Tibial artery (tissue), 4 donors: ENCODE measurements at places on chromosomes 5 and 9.
A peak's percentile ranks its signal among the peaks of the same experiment; 100 is the strongest.

DNA sequence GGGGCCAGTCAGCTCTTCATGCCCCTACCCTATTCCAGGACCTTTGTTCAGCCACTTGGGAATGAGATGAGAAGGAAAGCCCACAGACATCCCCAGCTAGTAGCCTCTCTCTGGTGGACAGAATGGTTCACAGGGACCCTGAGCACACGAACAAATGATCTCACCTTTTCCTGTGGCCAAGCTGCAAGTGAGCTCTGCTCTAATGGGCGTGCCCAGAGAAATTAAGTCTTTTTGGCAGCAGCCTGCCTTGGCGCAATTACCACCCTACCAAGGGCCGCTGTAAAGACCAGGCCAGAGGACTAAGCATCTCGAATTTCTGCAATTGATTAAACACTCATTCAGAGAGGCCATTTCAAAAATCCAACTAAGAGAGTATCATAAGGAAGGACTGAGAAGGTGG is 56.0 kb downstream of the WHRN start:
- no peak for DNase-seq
- no peak overlapping the region for H3K27ac ChIP-seq
- no peaks in the 10 kb centered on the region for H3K4me1 ChIP-seq
- no peaks in the 10 kb centered on the region for H3K36me3 ChIP-seq
- no peaks in the 10 kb centered on the region for H3K27me3 ChIP-seq

- H3K4me3 ChIP-seq, result no peak overlapping the region
- H3K4me1 ChIP-seq, result peaks cover 8% of the 10 kb centered on the region
- no peak overlapping the region for H3K27ac ChIP-seq
- no peak for DNase-seq
- no peaks in the 10 kb centered on the region for H3K27me3 ChIP-seq
Measured at GRCh38 chr5:89299998-89300397, 417.0 kb upstream of the MEF2C start.

- peaks cover 36% of the 10 kb centered on the region for H3K4me1 ChIP-seq
- peak overlapping the region; percentile 73 for H3K27ac ChIP-seq
- peak; percentile 66 for DNase-seq
- peak overlapping the region; percentile 80 for H3K4me3 ChIP-seq
- H3K36me3 ChIP-seq, result no peaks in the 10 kb centered on the region
Measured at GRCh38 chr9:130445268-130445983, 665 bp downstream of the ASS1 start.

- no peaks in the 10 kb centered on the region for H3K4me1 ChIP-seq
- DNase-seq, result no peak
- no peaks in the 10 kb centered on the region for H3K27me3 ChIP-seq
Measured at GRCh38 chr9:109086221-109086620, 33.5 kb downstream of the TMEM245 start.

DNA sequence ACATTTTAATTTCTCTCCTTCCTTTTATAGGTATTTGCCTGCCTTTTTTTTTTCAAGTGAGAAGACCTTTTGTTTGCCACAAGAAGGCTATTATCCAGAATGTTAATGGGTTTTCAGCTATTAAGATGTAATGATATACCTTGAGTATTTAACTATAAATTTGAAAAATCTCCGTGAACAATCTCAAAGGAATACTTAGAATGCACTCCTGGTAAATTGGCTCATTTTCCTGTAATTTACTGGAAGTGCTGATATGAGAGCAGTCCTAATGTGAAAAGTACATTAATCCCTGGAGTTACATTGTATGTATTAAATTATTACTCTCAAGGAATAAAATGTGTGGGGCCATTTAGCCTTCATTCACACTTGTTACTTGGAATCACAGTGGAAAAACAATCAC is 32.4 kb downstream of the AOPEP start:
- no peaks in the 10 kb centered on the region for H3K4me1 ChIP-seq
- H3K27ac ChIP-seq, result no peak overlapping the region
- no peak overlapping the region for H3K4me3 ChIP-seq

DNA sequence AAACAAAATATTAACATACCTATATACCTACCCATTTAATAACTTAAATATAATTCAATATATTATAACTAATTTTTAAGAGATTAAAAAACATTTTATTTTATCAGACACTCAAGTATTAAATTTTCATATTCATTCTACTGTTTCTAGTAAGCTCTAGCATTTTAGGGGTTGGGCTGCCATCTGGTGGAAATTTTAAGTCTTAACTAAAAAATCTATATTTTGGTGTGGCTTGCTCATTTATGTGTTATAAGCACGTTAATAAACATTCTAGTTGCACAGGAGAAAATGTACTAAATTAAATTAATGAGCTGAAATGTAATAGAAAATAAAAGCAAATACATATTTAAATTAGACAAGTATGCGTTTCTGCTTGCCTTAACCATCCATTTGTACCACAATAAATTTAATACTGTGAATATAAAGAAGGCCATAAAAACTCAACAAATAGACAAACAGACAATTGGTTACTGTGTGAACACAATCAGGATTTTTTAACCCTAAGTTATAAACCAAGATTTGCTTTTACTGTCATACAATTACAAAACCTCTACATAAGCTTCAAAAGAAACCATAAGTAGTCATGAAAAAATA is 1728.3 kb upstream of the CDH9 start:
- no peak overlapping the region for H3K27ac ChIP-seq
- no peak for DNase-seq
- no peaks in the 10 kb centered on the region for H3K4me1 ChIP-seq
- H3K4me3 ChIP-seq, result no peak overlapping the region
- H3K27me3 ChIP-seq, result no peaks in the 10 kb centered on the region
- no peaks in the 10 kb centered on the region for H3K36me3 ChIP-seq

GRCh38 chr9:68443624-68444023 is 87.2 kb downstream of the PGM5 start:
- no peak overlapping the region for H3K4me3 ChIP-seq
- H3K27me3 ChIP-seq, result no peaks in the 10 kb centered on the region
- H3K36me3 ChIP-seq, result no peaks in the 10 kb centered on the region
- no peak for DNase-seq

GRCh38 chr9:78235256-78235761 is 566 bp upstream of the CEP78 start:
- H3K36me3 ChIP-seq, result no peaks in the 10 kb centered on the region
- no peaks in the 10 kb centered on the region for H3K27me3 ChIP-seq
- H3K27ac ChIP-seq, result peak overlapping the region; percentile 78
- H3K4me3 ChIP-seq, result peak overlapping the region; percentile 84
- no peaks in the 10 kb centered on the region for H3K4me1 ChIP-seq
- no peak for DNase-seq

- no peaks in the 10 kb centered on the region for H3K36me3 ChIP-seq
- no peak for DNase-seq
- H3K4me3 ChIP-seq, result no peak overlapping the region
Measured at GRCh38 chr9:3674561-3674960, 148.8 kb upstream of the RFX3 start.

DNA sequence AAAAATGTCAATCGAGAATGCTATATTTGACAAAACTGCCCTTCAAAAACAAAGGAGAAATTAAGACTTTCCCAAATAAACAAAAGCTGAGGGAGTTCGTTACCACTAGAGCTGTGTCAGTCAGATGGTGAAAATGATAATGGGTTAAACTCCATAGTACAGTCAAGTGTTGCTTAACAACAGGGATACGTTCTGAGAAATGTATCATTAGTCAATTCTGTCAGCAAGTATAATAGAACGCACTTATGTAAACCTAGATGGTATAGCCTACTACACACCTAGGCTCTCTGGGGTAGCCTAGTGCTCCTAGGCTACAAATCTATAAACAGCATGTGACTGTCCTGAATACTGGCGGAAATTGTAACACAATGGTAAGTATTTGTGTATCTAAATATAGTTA is 138.7 kb downstream of the DRD1 start:
- H3K36me3 ChIP-seq, result no peaks in the 10 kb centered on the region
- DNase-seq, result no peak
- no peaks in the 10 kb centered on the region for H3K27me3 ChIP-seq

- no peak overlapping the region for H3K4me3 ChIP-seq
- no peak for DNase-seq
- H3K27ac ChIP-seq, result no peak overlapping the region
- H3K27me3 ChIP-seq, result no peaks in the 10 kb centered on the region
- H3K4me1 ChIP-seq, result no peaks in the 10 kb centered on the region
- no peaks in the 10 kb centered on the region for H3K36me3 ChIP-seq
Measured at GRCh38 chr5:164422400-164422799, 917.0 kb downstream of the MAT2B start.

DNA sequence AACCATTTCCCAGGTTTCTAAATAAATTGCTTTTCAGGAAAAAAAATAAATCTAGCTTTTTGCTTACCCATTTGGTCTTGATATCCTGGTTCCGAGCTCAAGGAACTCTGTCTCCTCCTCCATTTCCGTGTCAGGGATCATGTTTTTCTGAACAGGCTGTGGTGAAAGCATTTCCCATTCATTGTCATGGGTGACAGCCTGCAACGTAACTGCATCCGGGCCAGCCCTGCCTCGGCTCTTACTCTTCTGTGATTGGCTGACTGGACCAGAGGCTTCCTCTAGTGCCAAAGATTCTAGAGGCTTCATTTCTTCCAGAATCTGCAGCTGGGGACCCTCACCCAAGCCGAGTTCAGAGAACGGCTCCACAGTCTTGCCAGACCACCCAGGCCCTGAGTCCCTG is 61.0 kb upstream of the PCA3 start:
- no peaks in the 10 kb centered on the region for H3K27me3 ChIP-seq
- no peak for DNase-seq
- no peak overlapping the region for H3K27ac ChIP-seq
- H3K4me3 ChIP-seq, result no peak overlapping the region
- H3K4me1 ChIP-seq, result peaks cover 3% of the 10 kb centered on the region

DNA sequence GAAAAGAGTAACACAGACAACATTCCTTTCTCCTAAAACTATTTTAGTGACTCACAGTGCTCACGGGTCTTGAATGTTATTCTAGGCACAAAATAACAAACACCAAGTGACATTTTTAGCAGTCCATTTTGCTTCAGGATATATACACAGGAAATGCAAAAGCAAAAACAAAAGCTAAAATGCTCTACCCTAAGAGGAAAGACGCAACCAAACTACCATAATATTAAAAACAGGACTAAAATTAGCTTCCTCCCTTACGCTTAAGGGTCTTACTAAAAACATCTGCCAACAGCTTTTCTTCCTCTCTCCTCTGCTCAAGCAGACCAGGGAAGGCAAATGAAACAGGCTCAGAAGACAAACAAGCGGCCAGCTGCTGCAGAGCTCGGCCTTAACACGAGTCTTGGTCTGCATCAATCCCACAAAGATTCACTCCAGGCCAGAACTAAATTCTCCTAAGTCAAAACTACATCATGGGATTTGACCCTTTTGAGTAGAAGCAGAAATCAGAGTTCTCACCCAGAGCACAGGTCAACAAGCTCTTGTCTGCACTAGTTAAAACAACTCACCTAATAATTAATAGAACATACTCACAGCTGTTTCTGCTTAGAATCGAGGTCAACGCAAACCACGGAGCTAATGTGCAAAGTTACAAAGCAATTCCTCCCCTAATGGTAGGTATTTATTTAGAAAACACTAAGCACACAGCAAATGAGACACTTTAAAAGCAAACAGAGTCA is 62.3 kb downstream of the RAPGEF1 start:
- H3K4me1 ChIP-seq, result peaks cover 99% of the 10 kb centered on the region
- peak overlapping the region; percentile 88 for H3K27ac ChIP-seq
- no peaks in the 10 kb centered on the region for H3K27me3 ChIP-seq

- DNase-seq, result no peak
- no peaks in the 10 kb centered on the region for H3K4me1 ChIP-seq
- H3K27ac ChIP-seq, result no peak overlapping the region
- no peak overlapping the region for H3K4me3 ChIP-seq
- H3K27me3 ChIP-seq, result no peaks in the 10 kb centered on the region
- H3K36me3 ChIP-seq, result no peaks in the 10 kb centered on the region
Measured at GRCh38 chr9:104304925-104305324, 199.1 kb upstream of the OR13F1 start.

DNA sequence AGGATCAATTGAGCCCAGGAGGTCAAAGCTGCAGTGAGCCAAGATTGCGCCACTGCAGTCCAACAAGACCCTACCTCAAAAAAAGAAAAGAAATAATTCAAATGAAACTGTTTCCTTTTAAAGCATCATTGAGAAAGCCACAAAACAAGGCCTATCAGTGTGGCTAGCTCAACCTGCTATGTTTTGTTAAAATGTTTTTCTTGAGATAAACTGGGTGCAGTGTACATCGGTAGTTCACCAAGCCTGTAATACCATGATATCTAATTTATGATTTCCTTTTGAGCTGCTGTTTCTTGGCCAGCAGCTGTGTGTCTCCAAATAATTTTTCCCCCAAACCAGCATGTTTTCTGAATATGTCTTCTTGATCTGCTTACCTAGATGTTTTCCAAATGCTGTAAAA is 97.3 kb upstream of the GOLGA1 start:
- no peaks in the 10 kb centered on the region for H3K4me1 ChIP-seq
- no peak overlapping the region for H3K27ac ChIP-seq

GRCh38 chr5:180591311-180591887 is at the start of gene SCGB3A1:
SCGB3A1 (minus strand) TSS chr5:180591499; CDS start chr5:180591462, 37 bp downstream.
- H3K36me3 ChIP-seq, result no peaks in the 10 kb centered on the region
- no peak within 1 kb of the TSS for H3K27ac ChIP-seq
- no peak for DNase-seq
- H3K27me3 ChIP-seq, result peaks cover 48% of the 10 kb centered on the region
- no peaks in the 10 kb centered on the region for H3K4me1 ChIP-seq

DNA sequence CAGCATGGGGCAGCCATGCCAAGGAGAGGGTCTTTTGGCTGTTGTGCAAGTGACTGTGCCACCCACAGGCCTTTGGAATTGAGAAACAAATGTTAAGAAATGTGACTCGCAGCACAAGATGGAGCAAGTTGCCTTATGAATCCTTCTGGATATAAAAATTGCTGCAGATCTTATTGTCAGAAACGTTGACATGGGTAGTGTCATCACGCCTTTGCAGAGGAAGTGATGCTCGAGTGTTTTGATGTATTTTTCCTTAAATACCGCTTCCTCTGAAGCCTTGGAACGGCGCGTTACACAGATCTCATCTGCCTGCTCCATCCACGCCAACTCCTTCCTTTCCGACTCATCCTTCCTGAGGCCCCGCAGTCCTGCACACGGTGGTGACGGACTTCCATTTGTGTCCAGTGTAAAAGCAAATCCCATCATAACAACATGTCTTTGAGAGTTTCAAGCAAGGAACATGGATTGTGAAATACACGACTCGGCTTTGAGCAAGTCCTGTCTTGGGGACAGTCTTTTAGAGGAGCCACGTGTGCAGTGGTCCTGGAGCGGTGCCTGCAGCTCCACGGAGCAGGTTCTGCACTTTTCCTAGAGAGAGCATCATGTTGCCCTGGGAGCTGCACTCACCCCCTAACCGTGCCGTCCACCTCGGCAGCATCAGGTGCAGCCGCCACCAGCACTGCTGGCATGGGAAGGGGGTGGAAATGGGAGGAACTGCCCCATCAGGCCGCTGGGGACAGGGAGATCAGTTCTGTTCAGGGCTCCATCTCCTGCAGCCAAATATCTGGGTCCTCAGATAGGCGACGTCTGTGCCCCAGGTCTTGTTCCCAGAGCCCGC is 15.1 kb downstream of the ROPN1L start:
- DNase-seq, result no peak
- H3K4me1 ChIP-seq, result peaks cover 17% of the 10 kb centered on the region
- H3K27ac ChIP-seq, result no peak overlapping the region
- peaks cover 6% of the 10 kb centered on the region for H3K27me3 ChIP-seq

- no peaks in the 10 kb centered on the region for H3K27me3 ChIP-seq
- no peak overlapping the region for H3K4me3 ChIP-seq
- no peaks in the 10 kb centered on the region for H3K4me1 ChIP-seq
- no peak for DNase-seq
Measured at GRCh38 chr9:83027153-83027891, 35.6 kb downstream of the RASEF start.

- H3K36me3 ChIP-seq, result no peaks in the 10 kb centered on the region
- no peak overlapping the region for H3K4me3 ChIP-seq
- H3K4me1 ChIP-seq, result no peaks in the 10 kb centered on the region
- H3K27me3 ChIP-seq, result no peaks in the 10 kb centered on the region
- no peak overlapping the region for H3K27ac ChIP-seq
Measured at GRCh38 chr5:57566914-57567313, 84.3 kb upstream of the ACTBL2 start.
